ENCODE measurements at places on chromosomes 11 and 22. TPM values are rescaled to one million over a fixed set of nuclear protein-coding genes. Genes with fewer than 3 reads are reported as not detected.

GRCh38 chr11:18771266-18772035, 20.1 kb downstream of the PTPN5 start:
- DNase-seq: no peak

DNA sequence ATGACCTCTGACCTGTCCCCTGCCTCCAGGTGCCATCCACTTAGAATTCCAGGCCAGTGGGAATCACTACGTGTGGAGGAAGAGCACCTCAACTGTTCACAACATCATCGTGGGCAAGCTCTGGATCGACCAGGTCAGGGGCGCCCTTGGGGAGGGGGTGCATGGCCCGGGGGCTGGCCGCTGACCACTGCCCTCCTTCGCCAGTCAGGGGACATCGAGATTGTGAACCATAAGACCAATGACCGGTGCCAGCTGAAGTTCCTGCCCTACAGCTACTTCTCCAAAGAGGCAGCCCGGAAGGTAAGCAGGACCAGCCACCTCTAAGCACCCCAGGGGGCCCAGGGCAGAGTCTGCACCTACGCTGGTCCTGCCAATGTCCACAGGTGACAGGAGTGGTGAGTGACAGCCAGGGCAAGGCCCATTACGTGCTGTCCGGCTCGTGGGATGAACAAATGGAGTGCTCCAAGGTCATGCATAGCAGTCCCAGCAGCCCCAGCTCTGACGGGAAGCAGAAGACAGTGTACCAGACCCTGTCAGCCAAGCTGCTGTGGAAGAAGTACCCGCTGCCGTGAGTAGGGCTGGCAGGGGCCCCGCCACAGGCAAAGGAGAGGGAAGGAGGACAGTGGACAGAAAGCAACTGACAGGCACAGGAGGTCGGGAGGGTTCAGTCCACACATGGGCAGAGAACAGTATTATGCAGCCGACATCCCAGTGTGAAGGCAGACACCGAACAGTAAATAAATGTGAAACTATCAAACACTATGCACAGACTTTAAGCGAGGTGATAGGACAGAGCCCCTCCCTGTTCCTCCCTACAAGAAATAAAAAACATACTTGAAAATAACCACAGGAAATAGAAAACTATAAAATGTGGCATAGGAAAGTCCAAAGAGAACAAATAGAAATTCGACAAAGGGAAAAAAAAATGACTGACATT, 74.9 kb downstream of the MORC2 start:
- DNase-seq: peak; percentile 41

Gene CBLIF
- not detected for polyA plus RNA-seq

Gene CASP1
- not detected for polyA plus RNA-seq

Gene CELSR1
- 16.4 TPM for polyA plus RNA-seq
